Left ventricle myocardium inferior (tissue), 1 donor: ENCODE measurements at places on chromosomes 16 and 17. TPM values are rescaled to one million over a fixed set of nuclear protein-coding genes. Genes with fewer than 3 reads are reported as not detected.

GRCh38 chr17:72380737-72381136 lies 259.9 kb downstream of the SOX9 start:
- H3K27me3 ChIP-seq, result peaks cover 53% of the 10 kb centered on the region
- H3K27ac ChIP-seq, result no peak overlapping the region
- peaks cover 10% of the 10 kb centered on the region for H3K4me1 ChIP-seq
- no peak for DNase-seq

DNA sequence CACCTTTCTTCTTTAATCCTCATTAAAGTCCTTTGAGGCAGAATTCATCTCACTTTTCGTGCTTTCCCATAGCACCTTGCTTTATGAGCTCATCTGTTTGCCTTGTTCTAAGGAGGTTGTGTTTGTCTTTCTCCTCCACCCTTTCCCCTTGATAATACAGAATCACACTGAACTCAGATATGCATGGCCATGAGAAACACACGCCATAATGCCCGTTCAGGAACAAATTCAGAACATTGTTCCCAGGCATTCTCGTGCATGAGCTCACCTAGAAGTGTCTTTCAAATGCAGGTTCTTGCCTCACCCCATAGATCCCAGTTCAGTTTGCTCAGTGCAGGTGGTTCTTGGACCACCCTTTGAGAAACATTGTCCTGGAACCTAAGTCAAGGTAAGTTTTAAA lies 71.1 kb downstream of the TMEM114 start:
- no peaks in the 10 kb centered on the region for H3K4me1 ChIP-seq
- H3K36me3 ChIP-seq, result no peaks in the 10 kb centered on the region
- no peak overlapping the region for H3K4me3 ChIP-seq
- H3K27me3 ChIP-seq, result peaks cover 57% of the 10 kb centered on the region

GRCh38 chr16:30115238-30115637 lies 1.9 kb upstream of the GDPD3 start:
- H3K36me3 ChIP-seq, result peaks cover 88% of the 10 kb centered on the region
- H3K27me3 ChIP-seq, result no peaks in the 10 kb centered on the region
- no peak overlapping the region for H3K4me3 ChIP-seq
- peaks cover 18% of the 10 kb centered on the region for H3K4me1 ChIP-seq

- peaks cover 22% of the 10 kb centered on the region for H3K4me1 ChIP-seq
- H3K27ac ChIP-seq, result no peak within 1 kb of the TSS
- peaks cover 93% of the 10 kb centered on the region for H3K27me3 ChIP-seq
Measured at GRCh38 chr16:62036101-62036801, at the start of gene CDH8. TSS of gene CDH8 (minus strand) at chr16:62036438. CDS start at chr16:62021403, 15,035 bp downstream.

DNA sequence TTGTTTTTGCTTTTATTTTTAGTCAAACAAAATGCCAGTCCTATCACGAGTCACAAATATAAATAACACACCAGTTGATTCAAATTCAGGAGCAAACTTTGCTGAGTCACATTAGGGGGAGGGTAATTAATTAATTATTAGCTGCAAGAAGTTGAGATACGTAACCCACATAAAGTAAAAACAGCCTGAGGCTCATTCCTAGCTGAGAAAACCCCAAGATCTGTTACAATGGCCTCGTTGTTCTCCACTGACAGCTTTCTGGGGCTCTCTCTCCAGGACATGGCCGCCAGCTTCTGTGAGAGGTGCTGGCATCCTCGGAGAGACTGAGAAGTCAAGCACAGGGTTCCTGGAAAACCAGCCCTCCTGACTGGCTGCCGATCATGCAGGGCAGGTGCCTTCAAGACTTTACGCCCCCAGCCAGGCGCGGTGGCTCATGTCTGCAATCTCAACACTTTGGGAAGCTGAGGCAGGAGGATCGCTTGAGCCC lies 11.1 kb downstream of the RAB40B start:
- peaks cover 11% of the 10 kb centered on the region for H3K4me1 ChIP-seq
- DNase-seq, result no peak
- peak overlapping the region; percentile 6 for H3K27ac ChIP-seq
- H3K36me3 ChIP-seq, result no peaks in the 10 kb centered on the region
- H3K27me3 ChIP-seq, result no peaks in the 10 kb centered on the region
- no peak overlapping the region for H3K4me3 ChIP-seq

DNA sequence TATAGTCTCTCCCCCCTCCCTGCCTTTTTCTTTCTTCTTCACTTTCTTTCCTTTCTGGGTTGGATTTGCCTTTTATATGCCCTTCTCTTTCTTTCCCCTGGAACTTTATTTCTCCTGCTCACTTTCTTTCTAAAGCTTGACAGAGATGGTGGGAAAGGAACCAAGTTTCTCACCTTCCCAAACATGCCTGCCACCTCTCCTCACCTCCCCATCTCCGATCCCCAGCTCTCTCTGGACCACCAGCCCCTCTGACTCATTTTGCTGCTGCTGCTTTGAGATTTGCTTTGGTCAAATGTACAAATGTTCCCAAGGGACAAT lies 6.7 kb upstream of the LHX1 start:
- no peak overlapping the region for H3K4me3 ChIP-seq
- no peak for DNase-seq
- H3K4me1 ChIP-seq, result peaks cover 46% of the 10 kb centered on the region
- H3K36me3 ChIP-seq, result no peaks in the 10 kb centered on the region
- H3K27me3 ChIP-seq, result peaks cover 100% of the 10 kb centered on the region

DNA sequence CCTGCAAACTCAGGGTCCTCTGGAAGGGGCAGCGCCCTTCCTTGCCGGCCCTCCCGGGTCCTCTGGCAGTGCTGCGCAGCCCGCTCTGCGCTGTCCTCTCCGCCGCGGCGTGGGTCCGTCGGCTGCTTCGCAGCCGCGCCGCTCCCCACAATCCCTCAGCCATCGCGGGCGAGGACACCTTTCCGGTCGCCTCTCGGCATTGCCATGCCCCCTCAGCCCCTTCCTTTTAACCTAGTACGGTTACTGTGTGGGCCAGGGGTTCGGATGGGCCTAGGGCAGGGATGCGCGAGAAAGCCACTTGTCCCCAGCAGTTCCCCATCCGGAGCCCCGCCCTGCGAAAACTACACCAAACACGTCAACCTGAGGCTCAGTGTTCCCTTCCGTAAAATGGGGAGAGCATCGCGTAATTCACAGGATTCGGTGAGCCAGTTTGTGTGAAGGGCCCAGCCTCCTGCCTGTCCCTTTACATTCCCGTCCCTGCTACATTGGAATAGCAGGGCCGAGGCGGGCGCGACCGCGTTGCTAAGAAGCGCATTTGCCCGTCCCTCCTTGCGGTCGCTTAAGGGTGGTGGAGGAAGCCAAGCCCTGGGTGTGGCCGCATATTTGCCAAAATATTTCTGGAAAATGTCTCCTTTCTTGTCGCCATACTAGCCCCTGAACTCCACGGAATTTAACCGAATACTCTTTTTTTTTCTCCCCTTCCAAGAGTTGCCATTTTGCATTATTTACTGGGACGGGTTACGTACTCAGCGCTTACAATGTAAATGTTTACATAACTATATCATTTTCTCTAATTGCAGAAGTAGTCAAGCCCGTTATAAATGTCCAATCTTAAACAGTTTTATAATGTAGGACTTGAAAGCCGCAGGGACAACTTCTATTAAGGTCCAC lies 13.2 kb downstream of the COPZ2 start:
- H3K4me1 ChIP-seq, result peaks cover 50% of the 10 kb centered on the region
- H3K27me3 ChIP-seq, result peaks cover 29% of the 10 kb centered on the region
- peak; percentile 50 for DNase-seq
- peak overlapping the region; percentile 67 for H3K4me3 ChIP-seq
- peak overlapping the region; percentile 90 for H3K27ac ChIP-seq

- H3K27ac ChIP-seq, result no peak overlapping the region
- H3K4me1 ChIP-seq, result no peaks in the 10 kb centered on the region
- H3K27me3 ChIP-seq, result no peaks in the 10 kb centered on the region
- no peak overlapping the region for H3K4me3 ChIP-seq
Measured at GRCh38 chr16:28126684-28127620, 63.4 kb upstream of the GSG1L start.

DNA sequence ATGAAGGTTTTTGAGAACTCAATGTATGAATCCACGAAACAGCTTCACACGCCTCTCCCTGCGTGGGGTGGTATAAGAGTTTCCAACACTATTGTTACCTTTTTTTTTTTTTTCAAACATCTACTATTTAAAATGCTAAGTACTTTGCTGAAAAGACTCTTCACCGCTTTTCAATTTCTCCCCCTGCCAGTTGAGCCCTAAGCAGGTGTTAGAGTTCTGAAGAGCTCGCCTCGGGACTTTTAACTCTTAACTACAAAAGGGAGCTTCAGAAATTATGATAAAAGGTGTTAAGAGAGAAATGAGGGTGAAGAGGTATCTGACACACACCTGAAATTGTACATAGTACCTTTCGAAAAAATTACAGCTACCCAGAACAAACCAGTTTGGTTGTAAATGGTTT lies 20.9 kb upstream of the PSMD7 start:
- no peak overlapping the region for H3K4me3 ChIP-seq
- H3K27me3 ChIP-seq, result no peaks in the 10 kb centered on the region
- H3K36me3 ChIP-seq, result no peaks in the 10 kb centered on the region
- no peak for DNase-seq

- DNase-seq, result no peak
- no peak overlapping the region for H3K4me3 ChIP-seq
- H3K27ac ChIP-seq, result no peak overlapping the region
- H3K36me3 ChIP-seq, result no peaks in the 10 kb centered on the region
Measured at GRCh38 chr17:6072611-6073010, 2.4 kb downstream of the WSCD1 start.

DNA sequence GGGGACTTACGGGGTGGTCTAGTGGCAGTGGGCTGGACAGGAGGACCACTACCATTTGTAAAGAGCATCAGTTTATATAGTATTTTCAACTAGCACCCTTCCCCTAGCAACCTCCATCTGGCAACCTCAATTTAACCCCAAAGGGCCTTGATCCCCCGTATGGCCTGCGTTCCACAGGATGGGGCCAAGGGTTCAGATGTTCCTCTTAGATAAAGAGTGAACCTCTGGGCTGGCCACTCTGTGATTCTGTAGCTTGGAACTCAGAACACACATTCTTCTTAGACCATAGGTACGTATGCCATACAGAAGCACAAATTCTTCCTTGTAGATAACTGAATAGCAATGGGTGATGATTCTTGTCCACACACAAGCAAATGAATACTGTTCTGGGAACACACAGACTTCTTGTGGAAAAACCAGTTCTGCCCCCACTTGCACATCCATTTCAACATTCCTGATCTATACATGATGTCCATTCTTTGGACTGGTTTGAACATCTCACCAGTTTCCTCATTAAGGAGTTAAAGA lies 1.9 kb upstream of the GGA2 start:
- no peaks in the 10 kb centered on the region for H3K27me3 ChIP-seq
- H3K4me3 ChIP-seq, result no peak overlapping the region
- no peak for DNase-seq
- H3K4me1 ChIP-seq, result peaks cover 40% of the 10 kb centered on the region
- no peak overlapping the region for H3K27ac ChIP-seq

DNA sequence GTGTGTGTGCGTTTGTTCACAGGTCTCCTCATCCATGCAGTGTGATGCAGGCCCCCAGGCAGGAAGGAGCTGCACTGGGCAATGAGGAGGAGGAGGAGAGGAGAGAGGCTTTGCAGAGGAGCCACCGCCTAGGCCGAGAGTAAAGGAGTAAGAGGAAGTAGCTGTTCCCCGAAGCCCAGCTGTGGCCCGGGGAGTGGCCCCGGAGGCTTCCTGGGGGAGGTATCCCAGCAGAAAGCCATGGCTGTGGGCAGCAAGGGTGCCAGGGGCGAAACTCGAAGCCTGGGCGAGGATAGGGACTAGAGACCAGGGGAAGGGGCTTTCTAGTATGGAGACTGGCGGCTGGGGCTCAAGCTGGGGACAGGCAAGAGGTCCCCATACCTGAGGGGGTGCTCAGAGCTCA lies 12.2 kb downstream of the C16orf95 start:
- DNase-seq, result no peak
- no peak overlapping the region for H3K4me3 ChIP-seq
- no peak overlapping the region for H3K27ac ChIP-seq
- no peaks in the 10 kb centered on the region for H3K4me1 ChIP-seq
- peaks cover 17% of the 10 kb centered on the region for H3K27me3 ChIP-seq

DNA sequence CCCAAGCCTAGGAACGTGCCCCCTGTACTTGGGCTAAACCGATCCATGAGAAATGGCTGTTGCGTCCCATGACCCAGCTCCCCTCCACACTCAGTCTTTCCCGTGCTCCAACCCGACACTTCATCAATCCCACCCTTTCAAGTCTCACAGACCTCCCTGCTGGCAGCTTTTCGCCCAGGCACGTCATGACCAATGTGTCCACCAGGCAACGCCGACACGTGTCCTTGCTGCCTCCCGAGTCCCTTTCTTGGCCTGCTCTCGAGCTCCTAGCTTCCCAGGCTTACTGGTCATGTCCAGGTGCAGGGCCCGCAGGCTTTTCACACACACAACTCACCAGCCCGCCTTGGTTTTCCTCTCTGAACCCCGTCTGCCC lies 12.2 kb downstream of the MNT start:
- DNase-seq, result no peak
- H3K27ac ChIP-seq, result no peak overlapping the region
- peaks cover 26% of the 10 kb centered on the region for H3K36me3 ChIP-seq
- no peaks in the 10 kb centered on the region for H3K27me3 ChIP-seq

- peaks cover 37% of the 10 kb centered on the region for H3K36me3 ChIP-seq
- peaks cover 60% of the 10 kb centered on the region for H3K4me1 ChIP-seq
- no peak overlapping the region for H3K27ac ChIP-seq
- no peak overlapping the region for H3K4me3 ChIP-seq
Measured at GRCh38 chr16:69114976-69115355, 9.5 kb downstream of the HAS3 start.

DNA sequence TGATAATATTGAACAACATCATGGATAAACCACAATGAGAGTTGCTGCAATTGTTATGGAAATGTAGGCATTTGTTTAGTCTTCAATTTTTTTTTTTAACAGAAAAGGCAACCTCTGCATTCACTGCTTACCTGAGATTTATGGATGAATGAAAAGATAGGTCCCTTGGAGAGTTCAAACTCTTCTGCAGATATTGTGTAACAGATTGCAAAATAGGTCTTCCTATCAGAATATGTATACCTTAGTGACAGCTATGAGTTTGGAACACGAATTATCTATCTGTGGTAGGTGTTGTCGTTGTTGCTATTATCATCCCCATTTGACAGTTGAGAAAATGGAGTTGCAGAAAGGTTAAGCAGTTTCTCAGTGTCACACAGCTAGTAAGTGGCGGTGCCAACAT lies 1.2 kb upstream of the KCNJ16 start:
- H3K4me1 ChIP-seq, result no peaks in the 10 kb centered on the region
- no peak for DNase-seq
- H3K36me3 ChIP-seq, result no peaks in the 10 kb centered on the region
- no peak overlapping the region for H3K27ac ChIP-seq
- no peaks in the 10 kb centered on the region for H3K27me3 ChIP-seq

DNA sequence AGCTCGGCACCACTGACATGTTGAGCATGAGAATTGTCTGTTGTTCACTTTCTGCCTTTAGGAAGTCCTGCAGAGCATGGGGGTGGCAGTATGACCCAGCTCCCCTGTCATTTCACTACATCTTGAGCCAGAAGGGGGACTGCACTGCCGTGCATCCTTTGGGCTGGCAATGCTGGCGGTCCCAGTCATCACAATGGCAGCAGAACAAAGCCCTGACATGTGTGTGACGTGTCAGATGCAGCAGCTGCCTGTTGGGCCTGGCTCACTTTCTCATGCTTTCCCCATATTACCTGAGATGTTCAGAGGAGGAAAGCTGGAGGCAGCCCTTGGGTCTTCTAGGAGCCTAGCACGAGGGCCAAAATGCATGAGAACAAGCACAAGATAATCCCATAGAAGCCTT lies 6.3 kb upstream of the ABAT start:
- no peaks in the 10 kb centered on the region for H3K4me1 ChIP-seq
- H3K36me3 ChIP-seq, result peaks cover 35% of the 10 kb centered on the region
- H3K27me3 ChIP-seq, result no peaks in the 10 kb centered on the region
- no peak overlapping the region for H3K4me3 ChIP-seq

Gene CMTM1
- 1.0 TPM for total RNA-seq

Gene FBXW10
- total RNA-seq, result 0.08 TPM

Gene CTRB2
- not detected for total RNA-seq

Gene TPSB2
- total RNA-seq, result 3.6 TPM

Gene HOXB6
- 0.66 TPM for total RNA-seq
